ENCODE measurements at places on chromosomes 6 and 20.

GRCh38 chr6:43020847-43021246 is 576 bp upstream of the RRP36 start:
- DNase-seq = no peak

- DNase-seq = no peak
Measured at GRCh38 chr6:70668499-70668812, 773 bp downstream of the SMAP1 start.

GRCh38 chr20:47929368-47930115 is 144.3 kb upstream of the SULF2 start:
- no peak for DNase-seq

- no peak for DNase-seq
Measured at GRCh38 chr6:140360651-140361050, 986.2 kb upstream of the CITED2 start.

GRCh38 chr6:43699564-43700186 is 12.1 kb upstream of the MRPS18A start:
- DNase-seq = no peak

- DNase-seq = no peak
Measured at GRCh38 chr6:141261016-141261671, 871.6 kb upstream of the GJE1 start.

DNA sequence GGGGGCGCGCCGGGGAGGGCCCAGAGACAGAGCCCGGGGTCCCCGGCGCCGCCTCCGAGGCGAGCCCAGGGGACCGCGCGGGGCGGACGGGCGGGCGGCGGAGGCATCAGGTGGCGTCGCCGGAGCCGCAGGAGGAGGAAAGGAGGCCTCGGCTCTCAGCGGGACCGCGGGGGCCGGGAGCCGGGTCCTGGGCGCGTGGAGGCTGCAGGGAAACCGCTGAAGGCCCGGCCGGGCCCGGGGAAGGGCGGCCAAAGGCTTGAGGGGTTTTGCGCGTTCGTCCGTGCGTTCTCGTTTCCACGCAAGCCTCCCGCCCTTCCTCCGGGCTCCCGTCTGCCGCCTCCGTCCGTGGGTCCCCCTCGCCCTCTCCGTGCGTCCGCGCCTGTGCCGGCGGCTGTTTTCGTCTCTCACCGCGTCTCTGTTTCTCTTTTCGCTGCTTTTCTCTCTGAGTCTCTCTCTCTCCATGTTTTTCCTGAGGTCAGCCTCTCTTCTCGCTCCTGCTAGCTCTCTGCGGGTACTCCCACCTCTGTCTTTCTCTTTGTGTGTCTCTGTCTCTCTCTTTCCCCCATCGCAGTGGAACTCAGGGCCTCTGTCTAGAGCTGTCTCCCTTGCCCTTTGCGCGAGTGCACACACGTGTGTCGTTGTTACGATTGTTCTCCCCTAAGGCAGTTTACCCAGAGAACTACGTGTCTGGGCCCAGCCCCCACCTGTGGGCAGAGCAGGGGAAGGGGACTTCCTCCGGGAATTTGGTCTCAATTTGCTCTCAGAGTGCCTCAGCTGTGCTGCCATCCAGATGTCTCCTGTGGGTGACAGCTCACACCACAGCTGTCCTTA is 2.1 kb downstream of the IRF4 start:
- no peak for DNase-seq

DNA sequence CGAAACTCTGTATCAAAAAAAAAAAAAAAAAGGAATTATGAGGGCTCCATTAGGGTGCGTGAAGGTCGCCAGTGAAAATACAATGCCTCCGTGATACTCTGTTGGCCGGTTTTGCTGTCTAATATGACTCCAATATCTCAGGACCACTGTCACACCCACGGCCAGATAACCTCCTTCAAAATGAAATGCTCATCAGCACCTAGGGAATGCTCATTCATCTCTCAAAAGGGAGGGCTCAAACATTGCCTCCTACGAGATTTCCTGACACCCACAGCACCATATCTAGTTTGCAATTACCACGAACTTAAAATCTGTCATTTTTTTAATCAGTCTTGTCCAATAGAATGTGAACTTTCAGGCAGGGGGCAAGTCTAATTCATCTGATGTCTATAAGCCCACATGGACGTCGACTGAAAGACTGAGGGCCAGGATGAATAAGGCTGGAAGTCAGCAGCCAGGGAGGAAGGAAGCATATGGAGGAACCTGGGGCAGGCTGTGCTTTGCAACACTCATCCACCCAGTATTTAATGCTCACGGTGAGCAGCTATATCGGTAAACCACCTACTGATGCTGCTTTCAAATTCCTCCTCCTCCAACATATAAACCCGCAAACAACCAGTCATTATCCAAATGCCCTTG is 42.8 kb downstream of the MAP3K5 start:
- DNase-seq = no peak

DNA sequence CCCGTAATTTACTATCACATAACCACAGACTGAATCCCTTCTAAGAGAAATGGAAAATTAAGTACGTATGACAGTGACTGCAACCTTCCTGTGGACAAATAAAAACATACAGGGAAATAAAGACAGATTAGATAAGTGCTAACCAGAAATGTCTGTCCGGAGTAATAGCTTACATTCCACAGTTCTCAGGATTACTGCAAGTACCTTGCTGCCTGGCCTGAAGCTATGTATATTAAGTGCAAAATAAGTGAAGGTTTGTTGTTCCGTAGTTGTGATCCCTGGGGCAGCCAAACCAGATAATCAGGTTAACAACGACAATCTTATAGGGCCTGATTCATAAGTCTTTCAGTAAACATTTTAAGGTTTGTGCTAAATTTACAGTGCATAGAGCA is 2.8 kb downstream of the NEDD9 start:
- DNase-seq = no peak

GRCh38 chr20:31803552-31804291 is 15.4 kb upstream of the MYLK2 start:
- DNase-seq = no peak

- DNase-seq = peak; percentile 53
Measured at GRCh38 chr20:2693286-2694007, 867 bp downstream of the EBF4 start.

DNA sequence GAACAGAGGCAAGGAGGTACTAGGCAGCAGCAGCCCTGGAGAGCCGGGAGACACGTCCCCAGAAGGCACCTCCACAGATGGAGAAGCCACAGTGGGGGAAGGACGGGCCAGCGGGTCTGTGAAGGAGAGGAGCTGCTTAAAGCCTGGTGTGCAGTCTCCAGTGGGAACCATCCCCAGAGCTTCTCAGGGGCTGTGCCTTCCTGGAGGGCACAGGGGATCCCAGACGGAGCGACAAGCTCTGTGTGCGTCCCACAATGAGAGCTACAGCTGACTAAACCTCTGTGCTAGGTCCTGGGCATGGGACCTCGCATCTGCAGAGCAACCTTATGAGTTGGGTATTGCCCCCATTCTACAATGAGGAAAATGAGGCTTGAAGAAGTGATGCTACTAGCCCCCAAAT is 50.7 kb downstream of the EZR start:
- DNase-seq = no peak

DNA sequence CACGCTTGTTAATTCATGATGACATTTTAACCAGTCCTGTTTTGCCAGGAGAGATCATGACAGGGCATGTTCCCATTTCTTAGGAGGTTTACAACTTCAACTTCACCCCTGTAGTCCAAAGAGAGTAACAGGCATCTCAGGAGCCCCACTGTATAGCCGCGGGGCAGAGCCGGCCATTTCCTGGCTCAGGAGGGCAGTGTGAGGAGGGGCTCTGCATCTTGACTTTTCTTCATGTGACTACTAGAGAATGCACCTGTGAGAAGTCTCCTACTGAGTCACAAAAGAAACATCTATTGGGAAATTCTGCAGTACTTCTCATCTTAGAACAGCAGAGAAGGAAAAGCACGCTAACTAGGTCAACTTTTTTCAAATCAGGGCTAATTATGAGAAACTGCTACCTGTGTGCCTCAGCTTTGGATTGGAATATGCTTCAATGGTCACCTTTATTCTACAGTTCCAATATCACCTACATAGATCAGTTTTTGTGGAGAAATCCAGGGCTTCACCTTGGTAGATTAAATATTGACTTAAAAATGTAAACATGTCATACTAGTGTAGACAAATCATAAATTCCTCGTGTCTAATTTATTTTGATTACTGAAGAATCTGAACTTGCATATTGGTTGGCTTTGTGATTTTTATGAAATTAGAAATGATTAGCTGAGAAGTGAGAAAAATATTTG is 28.6 kb upstream of the SIM1 start:
- no peak for DNase-seq

DNA sequence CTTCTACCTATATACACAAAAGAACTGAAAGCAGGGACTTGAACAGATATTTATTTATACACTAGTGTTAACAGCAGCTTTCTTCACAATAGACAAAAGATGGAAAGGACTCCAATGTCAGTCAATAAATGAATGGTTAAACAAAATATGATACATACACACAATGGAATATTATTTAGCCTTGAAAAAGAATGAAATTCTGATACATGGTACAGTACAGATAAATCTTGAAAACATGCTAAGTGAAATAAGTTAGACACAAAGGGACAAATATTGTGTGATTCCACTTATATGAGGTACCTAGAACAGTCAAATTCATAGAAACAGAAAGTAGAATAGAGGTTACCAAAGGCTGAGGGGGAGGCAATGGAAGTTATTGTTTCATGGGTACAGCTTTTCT is 79.8 kb upstream of the ADTRP start:
- DNase-seq = no peak

GRCh38 chr6:155895641-155896040 is 440.0 kb upstream of the NOX3 start:
- no peak for DNase-seq

GRCh38 chr20:52180180-52180840 is 11.3 kb downstream of the ZFP64 start:
- no peak for DNase-seq

GRCh38 chr20:9112541-9113515 is 43.9 kb downstream of the PLCB4 start:
- DNase-seq = no peak

DNA sequence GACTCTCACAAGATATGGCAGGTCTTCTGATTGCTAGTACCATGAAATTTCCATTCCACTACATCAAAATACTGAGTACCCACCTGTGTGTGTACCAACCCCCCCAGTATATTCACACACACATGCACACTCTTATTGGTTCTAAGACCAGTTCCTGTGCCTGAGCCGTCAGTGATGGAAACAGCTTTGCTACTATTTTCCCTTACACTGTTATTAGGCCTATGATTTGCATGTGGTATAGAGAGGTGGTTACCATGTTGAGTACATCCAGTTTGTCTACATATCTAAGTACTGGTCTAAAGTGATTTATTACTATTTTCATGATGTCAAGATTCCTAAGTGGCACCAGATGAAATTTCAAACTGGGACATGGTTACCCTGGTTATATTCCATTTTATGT is 459.9 kb downstream of the BCKDHB start:
- DNase-seq = no peak

- DNase-seq = no peak
Measured at GRCh38 chr6:158268361-158269147, 43.7 kb upstream of the TULP4 start.

DNA sequence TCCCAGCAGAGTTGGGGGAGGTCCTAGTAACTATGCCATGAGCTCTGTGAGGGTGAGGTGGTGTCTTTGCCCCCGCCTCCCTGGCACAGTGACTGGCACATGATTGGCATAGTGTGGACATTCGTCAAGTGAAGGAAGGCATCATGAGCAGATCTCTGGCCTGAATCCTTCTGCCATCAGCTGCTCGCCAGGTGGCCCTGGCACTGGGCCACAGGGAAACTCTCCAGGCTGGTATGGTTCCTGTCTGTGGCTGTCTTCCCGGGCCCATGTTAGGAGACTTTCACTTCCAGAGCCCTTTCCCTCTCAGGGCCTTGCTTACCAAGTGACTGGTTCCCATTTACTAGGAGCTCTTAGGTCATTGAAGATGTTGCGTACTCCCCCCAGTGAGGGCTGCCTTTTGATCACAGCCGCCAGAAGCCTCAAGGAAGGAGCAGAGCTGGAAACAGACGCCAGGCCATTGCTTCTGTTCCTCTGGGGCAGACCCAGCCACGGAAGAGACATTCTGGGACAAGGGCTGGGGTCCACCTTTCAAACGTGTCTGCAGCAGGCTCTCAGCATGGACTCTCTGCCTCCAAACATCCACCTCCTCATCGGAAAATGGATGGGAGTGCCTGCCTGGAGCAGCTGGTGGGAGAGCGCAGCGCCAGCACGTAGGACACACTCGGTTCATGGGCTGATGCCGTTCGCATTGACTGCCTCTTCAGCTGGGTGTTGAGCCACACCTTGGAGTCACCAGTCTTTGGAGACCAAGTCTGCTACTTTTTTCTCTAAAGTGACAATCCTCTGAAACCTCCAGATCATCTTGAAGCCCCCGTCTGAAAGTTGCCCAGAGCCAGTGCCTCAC is 67.2 kb downstream of the PTPN1 start:
- no peak for DNase-seq

- no peak for DNase-seq
Measured at GRCh38 chr20:51341581-51341980, 200.9 kb downstream of the NFATC2 start.

DNA sequence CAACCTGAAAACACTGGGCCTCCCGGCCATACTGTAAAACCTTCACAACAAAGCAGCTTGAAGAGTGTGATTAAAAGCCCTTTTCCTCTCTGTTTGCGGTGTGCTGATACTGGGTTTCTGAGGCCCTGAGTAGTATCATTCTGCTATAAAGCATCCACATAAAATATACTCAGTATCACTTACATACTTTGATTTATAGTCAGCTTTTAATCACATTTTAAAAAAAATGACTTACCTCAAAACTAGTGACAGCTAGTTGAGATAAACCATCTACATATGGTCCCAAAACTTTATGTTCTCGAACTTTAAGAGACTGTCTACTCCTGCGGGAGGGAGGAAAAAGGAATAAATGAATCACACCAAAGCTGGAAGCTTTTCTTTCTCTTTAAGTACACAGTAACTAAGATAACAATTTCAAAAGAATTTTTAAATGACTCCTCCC is 135.7 kb downstream of the KIF13A start:
- DNase-seq = no peak

- no peak for DNase-seq
Measured at GRCh38 chr6:128209771-128210170, 308.9 kb upstream of the THEMIS start.

DNA sequence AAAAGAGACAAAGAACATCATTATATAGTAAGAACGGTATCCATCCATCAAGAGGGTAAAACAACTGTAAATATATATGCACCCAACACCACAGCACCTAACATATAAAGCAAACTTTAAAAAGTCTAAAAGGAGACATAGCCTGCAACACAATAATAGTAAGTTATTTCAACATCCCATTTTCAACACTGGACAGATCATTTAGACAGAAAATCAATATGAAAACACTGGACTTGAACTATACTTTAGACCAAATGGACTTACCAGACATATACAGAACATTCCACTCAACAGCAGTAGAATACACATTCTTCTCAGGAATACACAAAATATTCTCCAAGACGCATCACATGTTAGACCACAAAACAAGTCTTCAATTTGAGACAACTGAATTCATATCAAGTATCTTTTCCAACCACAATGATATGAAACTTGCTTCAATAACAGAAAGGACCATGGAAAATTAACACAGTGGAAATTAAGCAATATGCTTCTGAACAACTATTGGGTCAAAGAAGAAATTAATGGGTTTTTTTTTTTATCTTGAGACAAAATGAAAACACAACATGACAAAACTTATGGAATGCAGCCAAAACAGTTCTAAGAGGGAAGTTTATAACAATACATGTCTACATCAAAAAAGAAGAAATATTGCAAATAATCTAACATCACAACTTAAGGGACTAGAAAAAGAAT is 23.9 kb upstream of the ASF1A start:
- DNase-seq = no peak

- DNase-seq = no peak
Measured at GRCh38 chr6:169795196-169795595, 43.8 kb downstream of the ERMARD start.

- no peak for DNase-seq
Measured at GRCh38 chr6:21911208-21911607, 317.7 kb downstream of the SOX4 start.

- peak; percentile 8 for DNase-seq
Measured at GRCh38 chr6:151137542-151137941, 102.2 kb upstream of the AKAP12 start.
